ENCODE measurements at places on chromosomes 6 and 20.

GRCh38 chr6:161748535-161749416 is 474.9 kb upstream of the AGPAT4 start:
- ATAC-seq, result no peak

DNA sequence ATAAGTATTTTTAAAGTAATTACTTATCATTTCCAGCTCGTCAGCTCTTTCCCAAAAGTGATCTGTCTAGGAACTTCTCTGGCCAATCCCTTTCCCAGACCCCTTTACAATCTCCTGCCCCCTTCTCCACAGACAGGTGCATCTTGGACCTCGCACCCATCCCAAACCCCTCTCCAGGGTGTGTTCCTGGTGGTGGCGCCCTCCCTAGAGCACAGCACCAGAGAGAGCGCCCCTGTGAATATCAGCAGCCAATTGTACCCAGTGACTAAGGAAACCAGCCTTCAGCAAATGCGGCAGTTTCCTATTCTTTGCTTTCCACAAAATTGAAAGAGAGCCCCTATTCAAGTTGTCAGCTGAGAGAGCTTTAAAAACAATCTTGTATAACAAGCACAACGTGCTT is 157.7 kb downstream of the RNASET2 start:
- ATAC-seq, result no peak

- ATAC-seq, result no peak
These were observed 51.1 kb downstream of the STAU1 start for GRCh38 chr20:49136817-49137571.

- no peak for ATAC-seq
These were observed 3.7 kb downstream of the CTSA start for GRCh38 chr20:45894797-45895196.

DNA sequence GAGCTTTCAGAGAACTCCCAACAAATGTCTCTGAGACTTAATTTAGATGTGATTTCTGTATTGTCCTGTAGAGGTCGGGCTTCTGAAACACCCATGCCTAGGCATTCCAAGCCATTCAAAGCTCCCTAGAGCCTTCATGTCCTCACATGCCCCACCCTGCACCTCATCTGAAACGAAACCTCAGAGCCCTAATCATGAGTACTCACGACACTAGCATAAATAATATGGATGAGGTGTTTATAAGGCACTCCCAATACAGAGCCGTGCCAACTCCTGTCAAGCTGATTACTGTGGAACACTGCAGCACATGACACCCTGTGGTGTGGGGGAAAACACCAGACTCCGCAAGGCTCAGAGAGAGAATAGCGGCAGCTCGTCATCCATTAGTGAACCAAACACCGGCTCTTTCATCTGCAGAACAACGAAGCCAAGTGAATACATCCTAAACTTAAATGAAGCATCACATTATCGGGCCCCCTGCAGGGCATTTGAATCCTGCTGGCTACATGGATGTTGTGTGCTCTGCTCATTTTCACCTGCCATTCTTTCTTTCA is 83.8 kb downstream of the FNDC1 start:
- peak; percentile 25 for ATAC-seq

DNA sequence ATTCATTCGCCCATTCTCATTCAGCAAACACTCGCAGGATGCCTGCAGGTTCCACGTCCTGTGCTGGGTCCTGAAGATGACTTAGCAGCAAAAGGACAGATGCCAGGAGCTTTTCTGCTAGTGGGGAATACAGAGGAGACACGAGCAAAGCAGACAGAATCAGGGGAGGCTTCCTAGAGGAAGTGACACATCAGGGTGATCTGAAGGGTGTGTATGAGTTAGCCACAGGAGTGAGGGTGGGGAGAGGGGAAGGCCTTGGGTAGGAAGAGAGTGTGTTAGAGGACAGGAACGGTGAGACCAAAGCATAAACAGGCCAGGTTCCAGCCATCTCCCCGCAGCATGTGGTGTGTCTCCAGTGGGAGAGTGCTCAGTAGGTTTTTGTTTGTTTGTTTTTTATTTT is 73.4 kb upstream of the GTSF1L start:
- ATAC-seq, result no peak

GRCh38 chr6:170487707-170488329 is 65.3 kb downstream of the PSMB1 start:
- no peak for ATAC-seq

GRCh38 chr6:37675606-37676005 is 22.1 kb downstream of the MDGA1 start:
- no peak for ATAC-seq

DNA sequence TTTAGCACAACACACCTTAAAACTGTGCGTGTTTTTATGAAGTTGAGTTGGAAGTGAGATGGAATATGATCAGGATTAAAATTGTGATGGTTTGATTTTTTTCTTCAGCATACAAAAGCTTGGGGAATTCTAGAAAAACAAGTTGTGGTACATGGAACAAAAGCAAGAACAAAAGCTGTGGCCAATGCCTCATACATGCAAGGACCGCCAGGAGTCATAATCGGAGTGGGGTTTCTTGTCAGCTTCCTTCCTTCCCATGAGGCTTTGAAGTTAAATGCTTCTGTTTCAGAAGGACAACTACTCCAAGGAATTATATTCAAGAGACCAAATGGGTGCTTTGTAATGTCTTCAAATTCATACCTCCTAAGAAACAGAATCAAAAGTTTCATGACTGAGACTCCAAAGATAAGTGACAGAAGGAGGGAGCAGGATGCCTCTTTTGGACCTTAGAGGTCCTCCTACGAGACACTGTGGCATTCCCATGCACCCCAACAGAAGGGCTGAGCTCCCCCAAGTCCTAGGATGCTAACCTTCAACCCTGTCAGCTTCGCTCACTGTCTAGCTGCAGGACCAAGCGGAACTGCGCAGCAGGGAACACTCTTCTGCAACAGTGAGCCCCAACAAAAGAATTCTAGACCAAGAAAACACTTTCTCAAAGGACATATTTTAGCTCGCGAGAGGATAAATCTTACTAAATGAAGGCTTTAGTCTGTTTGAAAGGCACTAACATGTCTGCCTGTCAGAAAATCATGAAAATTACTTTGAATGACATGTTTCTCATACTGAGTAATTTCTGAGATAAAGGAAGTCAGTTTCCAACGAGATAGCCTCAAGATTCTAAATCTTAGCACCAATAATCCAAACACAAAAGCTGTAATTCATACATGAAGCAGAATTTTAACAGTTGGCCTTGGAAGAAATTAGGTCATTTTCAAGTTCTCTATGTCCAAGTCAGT is 108.5 kb upstream of the NHSL1 start:
- no peak for ATAC-seq

DNA sequence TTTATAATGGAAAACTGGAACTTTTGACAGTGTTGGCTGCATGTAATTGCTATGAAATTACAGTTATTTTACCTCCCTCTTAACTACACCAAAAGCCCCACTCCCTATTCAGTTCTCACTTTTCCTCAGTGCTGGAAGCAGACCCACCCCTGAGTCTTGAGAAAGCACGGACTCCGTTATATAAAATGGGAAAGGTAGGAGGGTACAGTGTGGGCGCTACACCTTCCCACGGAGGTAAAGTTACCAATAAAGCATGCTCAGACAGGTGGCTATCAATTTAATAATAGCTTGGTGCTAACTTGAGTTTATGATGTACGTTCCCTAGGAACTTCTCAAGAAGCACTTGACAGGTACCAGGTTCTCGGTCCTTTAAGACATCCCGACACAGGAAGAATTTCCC is 59.0 kb downstream of the CLIC5 start:
- no peak for ATAC-seq

- no peak for ATAC-seq
These were observed 2.8 kb upstream of the RNF24 start for GRCh38 chr20:4018023-4018748.

DNA sequence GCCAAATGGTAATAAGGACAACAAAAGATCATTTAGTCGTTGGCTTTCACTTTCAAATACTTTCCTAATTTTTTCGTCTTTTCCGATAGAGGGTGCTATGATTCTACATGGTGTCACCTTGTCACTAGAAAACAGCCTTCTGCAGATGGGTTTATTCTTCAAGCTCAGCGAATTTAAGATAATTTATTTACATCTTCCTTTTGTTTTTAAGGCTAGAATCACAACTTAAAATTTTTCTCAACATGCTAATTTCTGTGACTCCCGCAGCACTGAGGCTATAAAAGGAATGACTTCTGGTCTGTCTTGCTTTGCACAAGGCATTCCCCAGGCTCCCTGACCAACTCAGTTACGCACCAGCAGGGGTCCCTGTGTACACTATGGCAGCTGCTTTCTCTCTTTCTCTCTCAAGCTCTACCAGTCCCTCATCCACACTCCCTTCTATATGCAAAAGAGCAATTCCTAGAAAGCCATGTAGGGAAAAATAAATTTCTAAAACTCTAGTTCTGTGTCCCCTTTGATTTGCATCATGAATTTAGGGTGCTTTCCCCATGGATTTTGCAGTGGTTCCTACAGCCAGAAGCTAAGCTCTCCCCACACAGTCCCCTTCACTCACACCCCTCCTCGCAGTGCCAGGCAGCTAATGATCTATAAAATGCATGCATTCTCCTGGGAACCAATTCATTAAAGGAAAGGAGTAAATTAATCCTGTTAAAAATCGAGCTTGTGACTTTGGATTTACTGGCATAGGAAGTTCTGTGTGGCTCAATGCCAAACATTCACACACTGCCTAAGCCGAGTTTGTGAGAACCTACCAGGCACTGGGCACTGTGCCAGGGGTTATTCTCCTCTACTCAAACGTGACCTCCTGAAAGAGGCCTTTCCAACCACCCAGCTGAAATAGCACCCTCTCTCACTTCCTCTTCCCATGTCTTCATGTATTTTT is 74.5 kb downstream of the DCDC2 start:
- ATAC-seq, result peak; percentile 43

DNA sequence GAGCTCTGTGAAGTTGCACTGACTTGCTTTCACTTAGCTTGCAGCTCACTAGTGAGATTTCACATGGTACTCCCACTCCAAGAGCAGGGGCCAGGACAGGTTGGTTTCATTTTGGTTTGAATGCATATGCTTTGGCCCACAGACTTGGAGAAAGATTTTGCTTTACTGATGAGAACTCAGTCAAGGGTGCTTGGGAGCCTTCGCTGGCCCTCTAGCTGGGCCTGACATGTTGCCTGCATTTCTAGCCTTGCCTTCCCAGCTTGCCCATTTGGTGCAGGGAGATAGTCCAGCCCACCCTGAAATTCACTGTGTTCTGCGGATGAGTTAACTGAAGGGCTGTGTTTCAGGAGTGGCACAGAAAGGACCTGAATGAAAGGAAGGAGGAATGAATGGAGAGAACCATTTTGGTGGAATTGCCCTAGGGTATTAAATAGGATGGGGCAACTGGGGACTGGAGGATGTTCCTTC is 1.9 kb downstream of the SGK1 start:
- ATAC-seq, result peak; percentile 32

DNA sequence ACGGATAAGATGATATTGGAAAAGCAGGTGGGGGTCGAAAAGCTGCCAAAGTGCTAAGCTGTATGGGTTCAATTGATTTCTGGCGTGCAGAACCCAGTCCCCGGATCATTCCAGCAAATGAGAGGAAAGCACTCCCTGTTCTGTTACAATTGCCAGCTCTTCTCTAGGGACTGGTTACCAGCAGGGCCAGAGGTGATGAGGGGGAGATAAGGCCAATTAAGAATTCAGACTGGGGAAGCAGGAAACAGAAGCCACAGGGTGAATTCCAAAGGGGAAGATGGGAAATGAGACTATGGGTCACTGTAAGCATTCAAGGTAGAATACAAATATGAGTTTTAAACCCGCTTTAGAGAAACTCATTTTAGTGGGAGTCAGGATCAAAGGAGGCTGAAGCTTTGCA is 349.4 kb upstream of the MAP3K7 start:
- ATAC-seq, result no peak

DNA sequence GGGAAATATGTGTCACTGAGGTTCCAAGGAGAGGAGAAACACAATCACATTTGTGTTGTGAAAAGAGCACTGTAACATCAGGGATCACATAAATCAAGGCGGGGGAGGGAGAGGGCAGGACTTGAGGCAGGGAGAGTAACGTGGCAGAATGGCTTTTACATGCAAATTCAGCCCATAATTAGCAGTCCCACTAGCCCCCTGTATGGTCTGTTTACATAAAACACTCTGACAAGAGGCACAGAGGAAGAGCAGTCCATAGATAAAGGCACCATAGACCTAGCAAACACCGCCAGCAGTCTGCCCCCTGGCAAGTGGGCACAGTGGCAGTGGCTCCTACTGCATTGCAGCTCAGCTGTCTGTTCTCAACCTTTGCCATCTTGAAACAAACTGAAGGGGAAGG is 82.7 kb downstream of the LYRM2 start:
- no peak for ATAC-seq

DNA sequence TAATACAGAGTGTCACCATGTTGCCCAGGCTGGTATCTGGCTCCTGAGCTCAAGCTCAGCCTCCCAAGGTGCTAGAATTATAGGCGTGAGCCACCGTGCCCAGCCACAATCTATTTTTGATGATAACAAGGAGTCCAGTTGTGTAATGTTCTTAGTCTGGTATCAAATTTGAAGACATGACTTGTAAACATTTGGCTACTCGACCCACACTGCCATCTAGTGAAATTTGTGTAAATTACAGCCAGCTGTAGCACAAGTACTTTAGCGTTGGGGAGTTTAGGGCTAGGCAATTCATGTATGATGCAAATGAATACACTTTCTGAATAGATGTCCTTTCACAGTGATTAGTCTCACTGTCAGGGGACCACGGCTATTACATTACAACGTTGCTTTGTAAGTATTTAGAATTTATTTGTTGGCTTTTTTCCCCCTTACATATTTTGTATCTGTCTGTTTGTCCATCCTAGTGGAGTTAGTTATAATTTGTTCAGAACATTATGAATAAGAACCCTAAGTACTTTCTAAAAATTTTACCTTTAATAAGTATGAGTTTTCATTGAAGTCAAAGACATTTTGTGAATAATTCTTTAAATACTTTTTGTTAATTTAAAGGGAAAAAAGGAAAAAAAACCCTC is 139.7 kb downstream of the PRDM13 start:
- peak; percentile 59 for ATAC-seq

DNA sequence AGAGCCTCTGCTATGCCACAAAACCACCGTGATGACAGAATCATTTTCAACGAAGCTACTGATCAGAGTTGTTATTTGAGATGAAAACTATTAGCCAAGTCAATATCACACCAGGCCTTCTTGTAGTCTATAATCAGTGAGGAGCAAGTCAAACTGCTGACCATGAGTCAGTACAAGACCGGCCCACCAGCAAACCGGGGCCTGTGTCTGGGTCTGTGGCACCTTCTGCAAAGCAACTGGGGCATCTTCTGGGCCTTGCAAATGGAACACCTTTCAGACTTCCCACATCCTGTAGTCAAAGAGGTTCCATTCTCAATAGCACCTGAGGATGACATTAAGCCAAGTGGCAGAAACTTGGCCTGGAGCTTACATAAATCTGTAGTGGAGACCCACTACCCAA is 38.5 kb downstream of the CPXM1 start:
- ATAC-seq, result no peak

DNA sequence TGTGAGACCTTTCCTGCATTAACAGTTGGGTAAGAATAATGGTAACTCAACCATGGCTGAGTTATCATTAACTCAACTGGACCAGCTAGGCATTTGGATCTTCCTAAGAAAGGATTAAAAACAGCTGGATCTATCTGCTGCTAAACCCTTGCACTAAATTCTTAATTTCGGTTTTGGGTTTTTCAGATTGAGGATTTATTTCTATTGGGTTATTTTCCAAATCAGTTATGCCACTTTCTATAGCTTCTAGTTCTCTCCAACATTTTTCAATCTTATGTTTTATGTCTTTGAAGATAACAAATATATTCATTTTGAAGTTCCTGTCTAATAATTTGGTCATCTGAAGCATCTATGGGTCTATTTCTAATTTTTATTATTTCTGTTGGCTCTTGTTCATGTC is 92.5 kb downstream of the KIF13A start:
- ATAC-seq, result no peak
